ENCODE measurements at places on chromosomes 11 and 22.

DNA sequence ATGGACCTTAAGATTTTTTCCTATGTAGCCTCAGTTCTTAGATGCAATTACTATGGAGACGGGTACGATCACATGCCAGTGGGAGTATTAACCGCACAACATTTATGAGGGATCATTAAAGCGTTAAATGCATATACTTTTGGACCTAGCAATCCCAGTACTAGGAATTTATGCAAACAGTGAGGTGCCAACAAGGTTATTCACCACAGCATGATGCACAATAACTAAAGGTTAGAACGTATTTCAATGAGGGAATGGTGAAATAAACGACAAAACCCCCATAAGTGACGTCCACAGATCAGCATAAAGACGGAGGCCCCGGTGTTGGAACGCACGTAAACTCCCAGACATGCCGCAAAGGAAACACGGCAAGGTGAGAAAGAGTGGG is 539 bp downstream of the SIRT3 start:
- DNase-seq: no peak

- DNase-seq: no peak
Measured at GRCh38 chr11:126456783-126457542, 101.5 kb downstream of the ST3GAL4 start.

DNA sequence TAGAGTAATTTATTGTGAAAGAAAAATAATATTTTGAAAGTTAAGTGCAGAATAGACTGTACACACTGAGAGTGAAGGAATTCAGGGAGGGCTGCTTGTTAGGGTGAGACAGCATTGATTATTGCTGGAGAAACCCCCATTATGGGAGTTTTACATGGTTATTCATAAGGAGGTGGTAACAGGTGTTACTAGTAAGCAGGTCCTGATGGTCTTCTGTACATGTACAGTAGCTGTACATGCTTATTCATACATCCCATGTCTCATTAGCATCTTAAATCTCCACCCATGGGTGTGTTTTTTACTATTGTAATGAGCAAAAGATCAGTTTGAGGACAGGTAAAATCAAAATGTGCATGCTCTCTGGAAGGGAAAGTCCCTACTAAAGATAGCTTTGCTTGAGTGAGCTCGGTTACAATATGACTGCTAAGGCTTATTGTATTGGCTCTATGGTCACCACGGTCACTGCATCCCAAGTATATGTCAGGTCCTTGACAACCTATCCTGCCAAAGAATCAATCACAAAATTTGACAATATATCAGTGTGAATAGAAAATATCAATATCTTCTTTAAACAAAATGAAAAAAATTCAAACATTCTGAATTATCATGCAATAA is 6.2 kb downstream of the KDM4F start:
- no peak for DNase-seq

GRCh38 chr11:125476721-125477120 is 19.3 kb downstream of the FEZ1 start:
- no peak for DNase-seq

DNA sequence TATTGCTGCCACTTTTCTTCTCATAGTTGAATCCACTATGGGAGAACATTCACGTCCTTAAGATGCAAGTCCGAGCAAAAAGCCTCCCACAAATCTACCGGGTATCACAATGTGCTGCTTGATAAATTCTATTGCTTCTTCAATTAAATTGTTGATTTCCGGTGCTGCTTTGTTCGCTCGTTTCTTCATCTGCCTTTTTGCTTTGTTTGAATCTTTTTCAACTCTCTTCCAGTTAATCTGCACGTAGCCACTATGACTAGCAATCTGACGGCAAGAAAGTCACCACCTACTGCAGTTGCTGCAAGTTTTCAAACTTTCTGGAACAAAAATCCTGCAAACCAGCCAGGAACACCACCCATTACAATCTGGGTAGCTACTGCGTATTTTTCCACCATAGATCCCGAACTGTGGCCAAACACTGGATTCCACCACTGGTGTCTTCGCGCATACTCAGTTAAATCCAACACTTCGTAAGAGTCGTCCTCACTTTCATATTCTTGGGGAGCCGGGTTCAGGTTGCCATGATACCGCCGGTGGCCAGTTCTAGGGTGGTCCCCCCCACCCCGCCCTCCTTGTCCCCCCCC is 59.1 kb downstream of the CLMP start:
- no peak for DNase-seq

DNA sequence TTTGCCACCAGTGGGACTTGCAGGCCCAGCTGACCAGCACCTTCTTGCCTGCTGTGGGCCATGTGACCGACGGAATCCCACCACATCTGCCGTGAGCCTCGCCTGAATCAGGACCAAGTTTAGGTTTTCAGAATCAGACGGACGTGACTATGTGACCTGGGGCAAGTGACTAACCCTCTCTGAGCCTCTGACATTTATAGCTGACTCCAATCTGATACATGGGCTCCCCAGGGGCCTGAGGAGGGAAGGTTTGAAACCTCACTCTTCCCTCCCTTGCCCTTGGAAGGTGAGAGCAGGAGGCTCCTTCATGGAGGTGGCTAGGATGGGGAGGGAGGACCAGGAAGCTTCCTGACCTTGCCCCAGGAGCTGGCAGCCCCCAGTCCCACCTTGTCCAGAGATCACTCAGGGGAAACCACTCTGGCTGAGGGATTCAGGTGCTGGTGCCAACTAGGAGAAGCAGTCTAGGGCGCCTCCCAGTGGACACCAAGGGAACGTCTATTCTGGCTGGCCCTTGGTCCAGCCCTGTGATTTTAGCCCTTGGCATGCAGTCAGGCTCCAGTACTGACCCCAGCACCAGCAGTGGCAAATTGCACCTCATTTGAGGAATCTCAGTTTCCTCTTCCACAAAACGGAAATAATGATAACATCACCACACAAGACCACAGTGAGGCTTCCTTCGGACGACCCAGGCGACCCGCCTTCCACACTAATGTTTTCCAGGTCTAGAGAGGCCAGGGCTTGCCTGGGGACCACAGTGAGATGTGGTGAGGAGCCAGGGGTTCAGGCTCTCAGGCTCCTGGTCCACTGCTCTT is 47.2 kb upstream of the SYT7 start:
- peak; percentile 66 for DNase-seq

DNA sequence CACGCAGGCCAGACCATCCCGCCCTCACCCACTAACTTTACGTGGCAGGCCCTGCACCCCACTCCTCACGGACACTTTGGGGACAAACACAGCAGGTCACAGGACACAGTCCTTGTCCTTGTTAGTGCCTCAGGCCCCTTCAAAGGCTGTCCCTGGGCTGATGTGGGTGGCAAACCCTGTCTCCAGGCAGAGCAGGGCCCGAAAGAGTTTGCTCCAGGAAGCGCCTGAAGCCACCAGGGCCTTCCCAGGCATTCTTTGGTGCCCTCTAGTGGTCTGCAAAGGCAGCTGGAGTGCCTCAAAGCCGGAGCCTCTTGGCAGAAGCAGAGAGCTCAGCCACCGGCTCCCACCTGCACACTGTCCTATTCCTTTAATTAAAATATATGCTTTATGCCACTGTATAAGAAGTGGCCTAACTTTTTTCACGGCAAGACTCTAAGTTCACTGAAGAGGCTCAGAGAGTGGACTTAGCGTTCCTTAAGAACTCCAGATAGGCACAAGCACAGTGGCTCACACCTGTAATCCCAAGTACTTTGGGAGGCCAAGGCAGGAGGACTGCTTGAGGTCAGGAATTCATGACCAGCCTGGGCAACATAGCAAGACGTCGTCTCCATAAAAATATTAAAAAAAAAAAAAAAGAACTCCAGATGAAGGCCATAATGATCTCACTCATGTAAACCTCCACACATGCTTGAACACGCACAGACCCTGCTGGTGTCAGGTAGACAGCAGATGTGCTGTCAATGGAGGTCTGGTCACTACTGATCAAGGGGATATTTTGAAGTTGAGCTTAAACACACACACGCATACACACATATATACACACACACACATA is 11.1 kb downstream of the TXN2 start:
- DNase-seq: peak; percentile 80

DNA sequence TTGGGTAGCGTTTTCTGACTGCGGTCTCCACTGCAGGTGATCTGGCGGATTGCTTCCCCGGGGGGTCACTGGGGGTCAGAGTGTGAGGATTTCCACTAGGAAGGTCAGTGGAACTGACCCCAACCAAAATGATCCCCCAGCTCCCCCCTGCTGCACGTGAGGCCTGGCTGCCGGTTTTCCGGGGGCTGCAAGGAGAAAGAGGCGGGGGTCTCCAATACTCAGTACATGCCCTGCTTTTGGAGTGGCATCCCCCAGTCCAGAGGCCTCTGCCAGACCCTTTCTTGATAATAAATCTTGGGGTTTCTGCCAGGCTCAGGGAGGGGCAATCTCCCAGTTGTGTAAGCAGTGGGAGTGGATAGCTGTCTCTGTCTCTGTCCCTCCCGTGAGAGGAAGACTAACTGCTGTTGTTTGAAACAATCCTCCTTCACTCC is 71.5 kb upstream of the RTL6 start:
- no peak for DNase-seq

DNA sequence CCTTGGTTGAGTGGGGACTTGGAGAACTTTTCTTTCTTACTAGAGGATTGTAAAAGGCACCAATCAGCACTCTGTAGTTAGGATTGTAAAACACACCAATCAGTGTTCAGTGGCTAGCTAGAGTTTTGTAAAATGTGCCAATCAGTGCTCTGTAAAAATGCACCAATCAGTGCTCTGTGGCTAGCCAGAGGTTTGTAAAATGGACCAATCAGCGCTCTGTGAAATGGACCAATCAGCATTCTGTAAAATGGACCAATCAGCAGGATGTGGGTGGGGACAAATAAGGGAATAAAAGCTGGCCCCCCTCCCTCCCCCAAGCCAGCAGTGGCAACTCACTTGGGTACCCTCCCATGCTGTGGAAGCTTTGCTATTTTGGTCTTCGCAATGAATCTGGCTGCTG is 5.5 kb upstream of the DRG1 start:
- no peak for DNase-seq

DNA sequence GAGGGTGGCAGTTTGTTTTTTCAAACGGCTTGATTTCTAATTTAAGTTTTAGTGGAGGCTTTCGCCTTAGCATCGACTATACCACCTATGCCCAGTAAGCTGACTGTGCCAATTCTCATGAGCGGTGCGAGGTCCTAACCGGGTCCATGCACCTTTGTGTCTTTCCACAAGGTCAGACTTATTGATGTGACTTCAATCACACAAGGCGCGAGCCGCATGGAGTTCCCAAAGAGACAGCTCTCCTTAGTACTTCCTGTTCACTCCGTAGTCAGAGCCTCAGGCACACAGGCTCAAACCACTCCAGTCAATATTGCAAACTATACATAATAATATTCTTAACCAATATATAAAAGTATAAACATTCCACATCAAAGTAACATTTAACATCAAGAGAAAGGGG is 18.2 kb downstream of the ST14 start:
- no peak for DNase-seq

GRCh38 chr11:85845124-85845631 is 10.0 kb upstream of the CCDC83 start:
- DNase-seq: no peak

- no peak for DNase-seq
Measured at GRCh38 chr11:66443602-66444001, 5.0 kb upstream of the MRPL11 start.

DNA sequence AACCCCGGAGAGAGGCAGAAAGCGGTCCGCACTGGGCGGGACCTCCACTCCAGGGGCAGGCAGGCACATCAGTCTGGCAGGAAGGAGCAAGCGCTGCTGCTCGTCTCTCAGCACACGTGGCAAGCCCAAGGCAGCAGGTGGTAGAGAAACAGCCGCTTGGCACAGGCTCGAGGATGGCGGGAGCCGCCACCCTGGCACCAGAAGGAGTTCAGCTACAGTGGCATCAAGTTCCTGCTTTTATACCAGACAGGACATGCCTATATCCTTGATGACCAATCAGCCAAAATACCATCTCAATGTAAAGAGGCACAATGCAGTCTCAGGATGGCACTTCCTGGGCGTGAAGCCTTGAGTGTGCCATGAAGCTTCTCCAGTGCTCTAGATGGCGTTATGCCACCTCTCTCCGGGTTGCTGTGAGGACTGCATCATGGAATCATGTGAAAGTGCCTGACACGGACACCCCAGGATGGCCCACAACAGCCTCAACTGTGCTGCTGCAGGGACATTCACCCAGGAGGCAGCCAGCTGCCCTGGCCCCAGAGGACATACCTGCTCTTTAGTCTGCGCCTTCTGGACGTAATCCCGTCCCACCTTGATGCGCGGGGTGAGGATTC is 64.8 kb downstream of the APOL1 start:
- DNase-seq: no peak

- DNase-seq: no peak
Measured at GRCh38 chr11:38693306-38693705, 2095.3 kb upstream of the RAG2 start.

DNA sequence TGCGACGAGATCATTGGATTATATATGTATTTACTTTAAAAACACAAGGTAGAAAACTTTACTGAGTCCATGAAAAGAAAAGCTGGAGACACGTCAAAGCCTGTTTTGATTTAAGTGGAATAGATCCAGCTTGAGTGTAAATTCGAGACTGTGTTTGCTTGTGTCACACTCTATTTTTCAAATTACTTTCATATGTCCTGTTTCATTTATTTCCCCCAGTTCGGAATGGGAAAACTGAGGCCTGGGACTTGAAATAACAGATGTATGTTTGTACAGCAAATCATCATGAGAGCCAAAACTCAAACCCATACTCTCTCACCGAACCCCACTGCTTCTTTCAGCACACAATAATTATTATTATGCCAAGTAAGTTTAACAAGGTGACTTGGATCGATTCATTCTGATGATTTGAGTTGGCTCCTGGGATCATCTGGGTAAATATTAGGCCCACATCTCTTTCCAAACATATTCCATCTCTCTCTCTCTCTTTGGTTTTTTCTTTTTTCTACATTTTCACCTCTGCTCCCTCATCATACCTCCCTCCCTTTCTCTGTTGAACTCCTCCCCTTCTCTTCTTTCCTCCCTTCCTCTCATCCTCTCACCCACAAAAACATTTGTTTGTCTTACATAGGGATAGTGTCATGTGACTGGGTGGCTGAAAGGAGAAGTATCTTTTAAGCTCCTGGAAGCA is 21.2 kb downstream of the FZD4 start:
- no peak for DNase-seq

DNA sequence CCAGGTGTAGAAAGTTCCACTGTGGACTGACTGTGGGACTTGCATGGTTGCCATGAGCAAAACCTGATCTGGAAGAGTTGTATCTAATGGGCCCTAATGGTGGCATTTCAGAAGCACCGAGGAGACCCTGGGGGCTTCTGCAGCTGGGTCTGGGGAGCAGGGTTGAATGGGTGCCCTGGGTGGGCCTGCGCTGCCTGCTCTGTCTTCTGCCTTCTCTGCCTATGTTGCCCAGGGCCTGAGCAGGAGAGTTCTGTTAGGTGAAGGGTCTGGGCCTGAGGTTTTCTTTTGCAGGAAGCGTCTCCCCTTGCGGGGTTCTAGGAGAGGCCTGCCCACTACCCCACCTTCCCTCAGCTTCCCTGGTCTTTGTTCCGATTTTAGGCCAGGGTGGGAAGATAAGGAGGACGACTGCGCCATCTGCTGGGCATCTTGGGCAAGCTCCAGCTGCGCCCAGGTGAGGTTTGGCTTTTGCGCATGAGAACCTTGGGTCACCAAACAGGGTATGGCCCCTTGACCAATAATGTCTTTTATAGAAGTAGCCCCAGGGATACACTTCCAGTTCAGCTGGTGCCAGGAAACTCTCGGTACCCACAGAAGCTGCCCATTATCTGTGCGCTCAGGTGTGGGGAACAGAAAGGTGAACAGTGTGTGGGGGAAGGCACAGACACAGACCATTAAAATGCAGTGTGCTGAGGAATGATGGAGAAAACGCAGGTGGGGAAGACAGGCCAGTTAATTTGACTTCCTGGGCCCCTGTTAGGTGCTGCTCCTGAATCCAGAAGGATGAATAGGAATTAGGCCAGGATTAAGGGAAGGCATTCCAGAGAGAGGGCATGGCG is 23.2 kb downstream of the COMMD9 start:
- DNase-seq: peak; percentile 65

All from NCI-H1417 (cell line).